CD4-positive, alpha-beta T cell treated with Interleukin-15 for 4 hours (primary cell): ENCODE measurements at places on chromosomes 5 and 9.

GRCh38 chr5:45279109-45279508 lies 417.1 kb downstream of the HCN1 start:
- DNase-seq, result no peak

- DNase-seq, result no peak
These were observed 26.2 kb downstream of the GOLPH3 start for GRCh38 chr5:32147959-32148358.

- no peak for DNase-seq
These were observed at the start of gene ANGPTL2 for GRCh38 chr9:127122176-127123063. TSS of gene ANGPTL2 (minus strand) at chr9:127122635. CDS start at chr9:127108731, 13,904 bp downstream.

GRCh38 chr5:147481376-147481775 lies 28.5 kb downstream of the DPYSL3 start:
- no peak for DNase-seq

- peak; percentile 74 for DNase-seq
These were observed at the start of gene PRR7 for GRCh38 chr5:177446200-177447065. TSS of gene PRR7 (plus strand) at chr5:177446814. CDS start at chr5:177455068, 8,254 bp downstream.

DNA sequence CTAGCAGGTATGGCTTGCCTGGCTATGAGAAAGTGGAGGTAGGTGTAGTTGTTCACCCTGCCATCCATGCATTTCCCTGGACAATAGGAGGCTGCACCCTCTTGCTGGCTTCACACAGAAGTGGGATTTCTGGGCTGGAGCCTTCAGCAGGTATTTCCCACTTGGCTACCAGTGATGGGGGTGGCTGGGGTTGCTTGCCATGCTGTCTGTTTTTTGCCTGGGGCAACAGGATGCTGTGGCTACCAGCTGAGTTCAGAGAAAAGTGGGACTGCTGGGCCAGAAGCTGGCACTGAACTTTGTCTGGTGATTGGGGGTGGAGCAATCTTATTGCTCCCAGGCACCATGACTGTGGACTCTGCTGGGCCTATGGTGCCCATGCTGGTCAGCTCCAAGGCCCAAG lies 299.6 kb downstream of the FAM170A start:
- no peak for DNase-seq

GRCh38 chr9:68794898-68795297 lies 89.9 kb downstream of the PIP5K1B start:
- DNase-seq, result no peak

- no peak for DNase-seq
These were observed 647 bp downstream of the FREM1 start for GRCh38 chr9:14909601-14909960.

DNA sequence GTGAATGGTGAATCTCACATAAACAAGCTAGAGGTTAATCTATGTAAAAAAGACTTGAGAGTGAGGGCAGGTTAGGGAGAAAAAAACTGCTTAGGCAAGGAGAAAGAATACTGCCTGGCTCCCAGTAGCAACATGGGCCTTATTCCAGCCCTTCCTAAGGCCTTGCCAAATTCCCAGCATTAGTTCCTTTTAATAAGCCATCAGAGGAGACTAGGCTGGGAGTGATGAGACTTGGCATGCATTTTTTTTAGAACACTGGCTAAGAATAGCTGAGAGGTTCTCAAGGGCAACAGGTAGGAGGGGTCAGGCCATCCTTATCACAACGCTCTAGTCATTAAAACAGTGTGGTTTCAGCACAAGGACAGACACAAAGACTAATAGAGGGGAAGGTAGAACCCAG lies 20.9 kb upstream of the ZBTB43 start:
- DNase-seq, result no peak

DNA sequence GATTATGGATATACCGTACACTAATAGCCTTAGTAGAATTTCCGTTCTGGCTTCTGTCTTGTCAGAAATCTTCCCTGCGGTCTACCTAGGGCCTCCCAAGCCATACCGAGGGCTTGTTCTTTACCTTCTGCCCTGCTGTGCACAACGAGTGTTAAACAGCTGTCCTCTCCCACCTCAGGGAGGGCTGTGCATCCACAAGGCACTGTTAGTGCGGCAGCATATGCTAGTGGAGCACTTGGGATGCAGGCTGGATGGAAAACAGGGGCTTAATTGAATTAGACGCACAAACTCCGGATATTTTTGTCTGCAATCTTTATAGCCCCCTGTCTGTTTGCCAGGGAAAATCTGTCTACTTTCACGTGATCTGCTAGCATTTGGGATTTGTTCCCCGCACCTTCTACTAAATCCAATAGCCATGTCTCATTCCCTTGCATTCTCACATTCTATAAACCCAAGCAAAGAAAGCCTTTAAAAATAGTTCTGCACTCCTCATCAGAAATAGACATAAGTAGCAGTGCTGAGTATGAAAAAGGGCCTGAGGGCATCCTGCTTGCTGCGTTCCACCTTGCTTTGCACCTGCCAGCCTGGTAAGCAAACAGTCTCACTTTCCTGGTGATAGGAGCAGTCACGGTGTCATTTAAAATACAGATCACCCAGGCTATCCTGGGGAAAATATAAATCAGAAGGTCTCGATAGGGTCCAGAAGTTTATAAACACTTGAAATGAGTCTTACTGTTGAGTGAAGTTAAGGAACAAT lies 382.6 kb downstream of the RASEF start:
- no peak for DNase-seq

DNA sequence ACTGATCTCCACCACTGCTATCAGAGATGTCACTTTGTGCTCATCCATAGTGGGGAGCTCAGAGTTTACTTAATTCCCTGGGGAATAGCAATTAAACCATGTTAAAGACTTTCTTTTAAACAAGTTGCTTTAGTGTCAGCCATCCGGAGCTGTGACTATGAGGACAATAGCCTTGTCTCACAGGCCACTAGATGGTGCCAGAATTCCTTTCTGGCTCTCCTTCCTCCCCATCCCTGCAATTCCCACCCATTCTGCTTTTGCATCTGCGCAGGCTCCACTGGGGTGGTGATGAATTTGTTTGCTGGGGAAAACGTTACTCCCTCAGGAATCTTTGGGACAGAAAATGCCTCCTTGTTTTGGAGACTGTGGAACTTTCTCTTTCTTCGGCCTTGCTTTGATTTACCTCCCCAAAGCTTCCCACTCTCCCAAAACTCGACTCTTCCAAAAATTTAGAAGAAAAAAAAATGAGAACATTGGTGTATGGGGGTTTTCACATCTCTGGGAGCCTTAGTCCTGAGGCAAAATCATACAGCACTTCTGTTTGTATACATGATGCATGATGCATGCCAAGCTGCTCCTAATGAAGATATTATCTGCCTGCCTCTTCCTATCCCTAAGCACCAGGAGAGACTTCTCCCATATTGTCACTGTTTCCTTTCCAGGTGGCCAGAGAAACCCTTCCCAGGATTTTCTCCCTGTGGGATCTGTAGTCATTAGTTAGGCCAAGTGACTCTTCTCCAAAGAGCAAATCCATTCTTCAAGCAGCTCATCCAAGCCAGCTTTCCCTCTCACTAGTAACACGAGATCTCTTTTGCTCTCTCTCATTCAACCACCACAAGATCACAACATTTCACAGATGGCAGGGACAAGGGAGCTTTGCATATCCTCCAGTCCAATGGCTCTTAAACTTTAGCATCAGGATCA lies 466.1 kb downstream of the TLR4 start:
- DNase-seq, result no peak

- DNase-seq, result no peak
These were observed 59.8 kb upstream of the GOLPH3 start for GRCh38 chr5:32233696-32234447.
